CD4-positive, alpha-beta T cell treated with Interleukin-15 for 4 hours (primary cell): ENCODE measurements at places on chromosomes 11 and 22.

- peak; percentile 9 for DNase-seq
Observed at GRCh38 chr11:76236092-76236999, 30.0 kb upstream of the WNT11 start.

DNA sequence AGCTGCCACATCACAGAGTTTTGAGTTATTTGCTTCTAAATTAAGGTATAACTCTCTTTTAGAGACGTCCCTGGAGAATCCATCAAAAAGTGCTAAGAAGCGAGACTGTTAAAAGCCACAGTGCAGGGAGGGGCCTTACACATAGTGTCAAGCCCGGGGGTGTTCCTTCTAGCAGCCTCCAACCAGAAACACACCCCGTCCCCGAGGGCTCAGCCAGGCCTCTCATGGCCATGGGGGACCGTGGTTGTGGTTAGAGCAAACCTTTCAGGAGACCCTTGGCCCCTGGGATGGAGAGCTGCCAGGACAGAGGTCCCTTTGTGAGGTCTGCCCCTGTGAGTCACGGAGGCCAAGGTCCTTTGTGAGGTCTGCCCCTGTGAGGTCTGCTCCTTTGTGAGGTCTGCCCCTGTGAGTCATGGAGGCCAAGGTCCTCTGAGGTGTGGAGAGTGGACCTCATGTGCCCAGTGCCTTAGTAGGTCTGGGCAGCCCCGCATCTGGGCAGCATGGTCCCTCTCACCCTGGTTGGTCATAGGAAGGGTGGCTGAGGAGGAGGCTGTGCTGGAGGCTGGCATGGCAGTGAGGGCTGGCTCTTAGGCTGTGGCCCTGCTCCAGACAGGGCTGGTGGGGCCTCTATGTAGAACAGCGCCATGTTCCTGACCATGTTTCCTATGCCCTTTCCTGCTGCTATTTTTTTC lies 5.4 kb downstream of the GNAZ start:
- DNase-seq: no peak

DNA sequence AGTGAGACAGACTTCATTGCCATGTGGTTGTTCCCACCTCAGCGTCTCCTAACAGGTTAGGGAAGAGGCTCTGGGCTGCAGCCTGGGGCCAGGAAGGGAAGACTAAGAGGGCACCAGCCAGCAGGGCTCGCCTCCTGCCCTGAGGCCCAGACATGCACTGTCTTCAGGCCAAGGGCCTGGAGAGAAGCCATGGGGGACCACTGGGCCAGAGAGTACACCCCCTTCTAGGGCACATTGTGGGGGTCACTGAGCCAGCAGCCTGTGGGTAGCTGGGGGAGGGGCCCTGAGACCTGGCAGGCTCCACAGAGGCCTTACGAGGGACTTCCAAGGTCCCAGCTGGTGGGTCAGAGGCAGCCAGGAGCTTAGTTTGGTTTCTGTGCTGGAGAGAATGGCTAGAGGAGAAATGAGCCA lies 25.0 kb upstream of the MYRF start:
- no peak for DNase-seq

GRCh38 chr11:130601141-130601540 lies 152.7 kb downstream of the ADAMTS15 start:
- no peak for DNase-seq

DNA sequence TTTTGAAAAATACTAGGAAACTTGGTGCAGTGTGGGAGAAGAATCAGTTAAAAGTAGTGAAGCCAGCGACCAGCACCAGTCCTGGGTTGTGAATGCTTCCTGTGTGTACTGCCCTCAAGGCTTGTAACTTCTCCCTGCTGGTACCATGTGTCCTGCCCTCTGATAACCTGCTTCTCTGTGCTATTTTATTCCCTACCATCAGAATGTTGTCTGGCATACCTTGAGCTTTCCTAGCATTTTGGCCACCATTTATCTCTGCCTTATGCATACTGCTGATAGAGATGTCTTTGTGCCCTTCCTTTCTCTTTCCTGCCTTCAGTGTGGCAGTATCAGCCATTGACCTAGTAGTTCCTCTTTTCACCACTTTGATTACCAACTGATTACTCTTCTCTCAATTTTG lies 2.0 kb downstream of the GTF2H1 start:
- DNase-seq: no peak

DNA sequence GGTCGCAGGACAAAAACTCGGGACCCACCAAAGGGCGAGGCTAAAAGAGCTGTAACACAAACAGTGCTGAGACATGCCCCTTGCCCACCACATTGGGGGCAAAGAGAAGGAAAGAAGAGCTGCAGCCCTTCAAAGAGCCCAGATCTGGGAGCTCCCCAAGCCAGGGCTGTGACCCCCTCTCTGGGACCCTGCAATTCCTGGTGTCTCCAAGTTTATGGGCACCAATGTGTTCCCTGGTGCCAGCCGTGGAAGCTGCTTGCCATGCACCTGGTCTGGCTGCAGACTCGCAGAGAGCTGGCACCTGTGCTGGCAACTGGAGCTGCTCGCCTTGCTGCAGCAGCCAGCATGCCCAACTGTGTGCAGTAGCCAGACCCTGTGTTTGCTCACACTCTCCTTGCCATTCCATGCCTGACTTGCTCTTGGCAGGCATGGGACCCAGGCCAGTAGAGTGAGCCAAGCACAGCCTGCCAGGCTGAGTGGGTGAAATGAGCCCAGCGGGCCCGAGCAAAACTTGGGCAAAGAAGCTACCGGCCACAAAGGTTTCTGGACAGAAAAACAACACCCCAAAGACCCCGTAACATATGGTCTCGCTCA lies 16.0 kb downstream of the RRP8 start:
- no peak for DNase-seq

DNA sequence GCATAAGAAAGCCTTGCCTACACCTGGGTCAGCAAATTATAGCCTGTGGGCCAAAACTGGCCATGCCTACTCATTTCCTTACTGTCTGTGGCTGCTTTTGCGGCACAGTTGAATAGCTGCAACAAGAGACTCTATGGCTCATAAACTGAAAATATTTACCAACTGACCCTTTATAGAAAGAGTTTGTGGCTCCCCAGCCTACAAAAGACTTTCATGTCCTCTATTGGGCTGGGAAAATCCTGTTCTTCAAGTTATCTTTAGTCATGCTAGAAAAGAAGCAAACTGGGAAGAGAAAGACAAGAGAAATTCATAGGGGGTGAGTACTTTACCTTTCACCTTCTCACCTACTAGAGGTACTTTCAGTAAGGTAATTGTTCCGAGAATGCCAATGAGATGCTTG lies 175.1 kb downstream of the SWAP70 start:
- DNase-seq: no peak

- DNase-seq: no peak
Observed at GRCh38 chr11:70912226-70912840, 340.0 kb downstream of the SHANK2 start.

DNA sequence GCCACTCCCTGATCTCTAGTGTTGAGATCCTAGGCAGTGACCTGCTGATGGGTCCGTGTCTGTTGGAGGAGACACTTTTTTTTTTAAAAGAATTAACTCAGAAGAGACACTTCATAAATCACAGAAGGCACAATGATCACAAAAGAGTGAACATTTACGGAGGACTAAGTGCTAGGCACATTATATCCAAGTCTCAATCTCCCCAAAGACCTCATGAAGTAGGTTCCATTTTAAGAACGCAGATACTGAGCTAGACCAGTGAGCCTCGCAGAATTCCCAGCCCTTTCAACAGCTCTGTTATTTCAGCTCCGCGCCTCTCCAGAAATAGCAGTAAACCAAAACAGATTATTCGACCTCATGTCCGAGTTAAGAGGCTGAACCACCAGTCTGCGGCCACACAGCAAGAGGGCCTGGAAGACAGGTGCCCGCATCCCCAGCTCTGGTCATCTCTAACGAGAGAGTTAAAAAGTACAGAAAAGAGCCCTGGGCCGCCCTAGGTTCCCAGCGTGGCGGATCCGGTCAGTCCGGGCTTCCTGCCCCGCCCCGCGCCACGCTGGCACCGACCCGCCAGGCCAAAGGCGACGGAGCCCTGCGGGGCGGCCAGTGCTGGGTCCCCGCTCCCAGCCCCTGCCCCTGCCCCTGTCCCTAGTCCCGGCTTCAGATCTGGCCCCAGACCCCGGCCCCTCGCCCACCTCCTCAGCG lies 612 bp downstream of the XBP1 start:
- peak; percentile 27 for DNase-seq

- DNase-seq: no peak
Observed at GRCh38 chr11:100761841-100762240, 74.8 kb downstream of the ARHGAP42 start.

DNA sequence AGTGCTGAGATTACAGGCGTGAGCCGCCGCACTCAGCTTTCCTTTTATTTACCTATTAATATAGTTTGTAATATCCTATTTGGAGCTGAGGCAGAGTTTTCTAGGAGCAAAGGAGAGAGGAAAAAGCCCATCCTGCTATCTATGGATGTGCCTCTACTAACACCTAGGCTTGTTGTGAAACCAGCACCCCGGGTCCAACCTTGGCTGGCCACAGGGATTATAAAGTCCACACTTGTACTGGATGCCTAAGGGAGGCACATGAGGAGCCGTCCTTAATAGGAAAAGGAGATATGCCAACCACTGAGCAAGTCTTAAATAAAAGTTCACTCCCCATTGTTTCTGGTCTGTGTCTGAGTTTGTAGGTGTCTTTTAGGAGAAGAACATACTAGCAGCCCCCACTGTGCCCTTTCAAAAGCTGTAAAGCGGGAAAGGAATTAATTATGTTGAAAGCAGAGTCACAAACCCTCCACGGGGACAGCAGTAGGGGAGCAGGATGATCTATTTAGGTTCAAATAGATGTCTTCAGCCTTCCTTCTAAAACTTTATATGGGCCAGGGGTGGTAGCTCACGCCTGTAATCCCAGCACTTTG lies 29.3 kb downstream of the RRP7A start:
- DNase-seq: no peak

DNA sequence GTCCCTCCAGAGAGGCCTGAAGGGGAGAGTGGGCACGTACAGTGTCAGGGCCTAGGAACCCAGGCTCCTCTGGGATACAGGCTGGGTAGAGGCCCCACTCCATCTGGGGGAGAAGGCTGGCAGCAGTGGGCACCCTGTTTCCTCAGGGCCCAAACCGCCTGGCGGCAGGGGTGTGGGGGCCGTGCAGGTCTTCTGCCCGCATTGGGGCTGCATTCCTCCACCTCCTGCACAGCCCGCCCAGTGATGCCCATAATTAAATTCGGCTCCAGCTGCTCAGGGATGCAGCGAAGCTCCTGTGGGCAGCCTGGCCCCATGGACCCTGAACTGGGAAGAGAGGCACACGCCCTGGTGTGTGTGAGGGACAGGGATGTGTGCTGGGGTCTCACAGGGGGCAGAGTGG lies 35.4 kb downstream of the KCNQ1OT1 start:
- DNase-seq: no peak

DNA sequence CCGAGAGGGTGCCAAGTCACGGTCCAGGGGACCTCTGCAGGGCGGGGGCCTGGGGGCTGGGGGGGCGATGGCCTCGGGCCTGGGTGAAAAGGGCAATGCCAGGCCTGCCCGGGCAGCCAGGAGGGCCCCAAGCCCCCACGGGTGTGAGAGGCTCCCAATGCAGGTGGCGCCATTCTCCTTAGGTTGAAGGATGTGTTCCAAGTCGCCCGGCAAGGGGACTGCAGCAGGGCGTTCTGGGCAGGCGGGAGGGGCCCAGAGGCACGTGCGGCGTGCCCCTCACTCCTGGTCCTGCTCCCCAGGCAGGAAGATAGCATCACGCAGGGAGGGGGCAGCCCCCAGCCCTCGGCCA lies 730 bp upstream of the TNNI2 start:
- DNase-seq: no peak

DNA sequence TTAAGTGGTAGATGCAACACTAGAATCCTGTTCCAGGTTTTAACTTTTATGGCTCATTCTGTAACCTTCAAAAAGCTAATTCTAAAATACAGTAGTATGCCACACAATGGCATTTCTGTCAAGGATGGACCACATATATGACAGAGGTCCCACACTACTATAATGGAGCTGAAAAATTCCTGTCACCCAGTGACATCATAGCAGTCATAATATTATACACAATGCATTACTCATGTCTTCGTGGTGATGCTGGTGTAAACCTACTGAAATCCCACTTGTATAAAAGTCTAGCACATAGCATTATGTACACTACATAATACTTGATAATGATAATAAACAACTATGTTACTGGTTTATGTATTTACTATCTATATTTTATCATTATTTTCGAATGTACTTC lies 12.1 kb downstream of the TYR start:
- DNase-seq: no peak

DNA sequence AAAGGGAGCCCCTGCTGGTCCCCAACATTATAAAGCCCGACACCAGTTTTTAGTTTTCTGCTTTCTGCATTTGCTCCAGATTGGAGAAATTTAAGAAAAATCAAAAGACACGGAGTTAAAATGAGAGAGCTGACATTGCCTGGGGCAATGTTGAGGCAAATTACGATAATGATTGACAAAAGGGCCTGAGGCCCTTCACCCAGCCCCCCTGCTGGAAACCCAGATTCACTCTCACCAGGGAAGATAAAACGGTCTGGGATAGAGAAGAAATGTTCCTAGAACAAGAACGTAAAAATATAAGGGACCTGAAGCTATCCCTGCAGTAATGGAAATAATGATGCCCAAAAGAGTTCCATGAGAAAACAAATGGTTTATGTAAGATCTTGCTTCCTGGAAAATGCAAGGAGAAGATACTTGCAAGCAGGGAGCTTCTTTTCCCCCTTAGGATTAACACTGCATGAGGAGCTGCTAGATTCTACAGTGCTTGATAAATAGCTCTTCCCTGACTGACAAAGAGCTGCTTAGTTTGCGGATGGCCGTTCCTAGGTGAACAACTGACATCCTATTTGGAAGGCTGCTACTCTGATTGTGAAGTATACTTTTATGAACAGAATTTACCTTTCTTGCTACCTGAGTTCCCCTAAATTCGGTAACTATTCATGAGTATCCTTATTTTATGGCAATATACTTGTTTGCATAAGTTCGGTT lies 40.6 kb upstream of the GNAZ start:
- no peak for DNase-seq

DNA sequence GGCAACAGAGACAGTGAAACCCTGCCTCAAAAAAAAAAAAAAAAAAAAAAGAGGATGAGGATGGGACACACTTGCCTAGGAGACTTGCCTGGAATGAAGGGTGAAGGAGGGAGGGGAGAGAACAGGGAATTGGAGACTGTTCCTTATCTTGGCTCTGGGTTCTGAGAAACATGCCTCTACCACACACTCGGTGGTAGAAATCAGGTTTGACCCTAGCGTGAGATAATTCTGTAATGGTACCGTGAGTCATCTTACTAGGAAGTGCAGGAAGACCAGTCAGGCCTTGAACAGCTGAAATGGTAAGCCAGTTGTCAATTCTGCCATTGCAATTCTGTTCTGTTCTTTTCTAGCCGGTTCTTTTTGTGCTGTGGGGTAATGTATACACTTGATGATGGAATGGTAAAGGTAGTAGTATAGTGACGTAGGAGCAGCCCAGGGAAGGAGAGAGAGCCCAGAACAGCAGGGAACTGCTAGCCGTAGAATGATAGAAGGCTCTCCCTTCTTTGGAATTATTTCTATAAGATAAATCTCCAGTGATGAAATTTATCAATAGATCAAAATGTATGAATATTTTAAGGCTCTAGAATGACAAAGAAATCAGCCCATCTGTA lies 3.9 kb upstream of the AMBRA1 start:
- no peak for DNase-seq
